ENCODE measurements at places on chromosomes 3 and 15. TPM values are rescaled to one million over a fixed set of nuclear protein-coding genes. Genes with fewer than 3 reads are reported as not detected.

FOXL2 gene
- total RNA-seq: not detected

DNA sequence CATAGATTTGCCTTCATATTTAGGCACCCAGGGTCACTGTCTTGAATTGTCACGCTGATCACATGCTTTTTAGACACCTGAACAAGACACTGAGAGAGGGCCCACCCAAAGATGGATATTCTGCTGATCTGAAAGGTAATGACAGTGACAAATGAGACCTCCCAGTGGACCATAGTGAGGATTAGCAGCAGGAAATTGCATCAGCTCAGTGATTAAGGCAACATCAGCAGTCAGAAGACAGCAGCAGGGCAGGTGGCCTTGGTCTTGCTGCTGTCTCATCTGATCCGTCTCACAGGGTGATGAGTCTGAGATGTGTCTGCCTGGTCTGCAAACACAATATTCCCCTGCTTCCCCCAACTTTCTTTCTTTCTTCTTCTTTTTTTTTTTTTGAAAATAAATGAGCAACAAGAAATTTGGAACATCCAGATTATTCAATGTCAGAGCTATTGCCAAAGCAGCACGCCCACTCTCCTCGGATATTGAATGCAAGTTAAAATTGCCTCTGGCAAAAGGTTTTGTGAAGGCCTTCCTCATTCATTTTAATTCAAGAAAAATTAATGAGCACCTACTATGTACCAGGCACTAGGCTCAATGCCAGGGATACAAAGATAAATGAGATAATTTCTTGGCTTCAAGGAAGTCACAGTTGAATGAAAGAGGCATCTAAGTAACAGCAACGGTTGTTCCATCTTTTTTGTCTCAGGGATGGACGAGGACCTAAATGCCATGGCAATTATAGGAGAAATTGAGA lies 14.1 kb downstream of the OTOL1 start:
- DNase-seq: no peak

DNA sequence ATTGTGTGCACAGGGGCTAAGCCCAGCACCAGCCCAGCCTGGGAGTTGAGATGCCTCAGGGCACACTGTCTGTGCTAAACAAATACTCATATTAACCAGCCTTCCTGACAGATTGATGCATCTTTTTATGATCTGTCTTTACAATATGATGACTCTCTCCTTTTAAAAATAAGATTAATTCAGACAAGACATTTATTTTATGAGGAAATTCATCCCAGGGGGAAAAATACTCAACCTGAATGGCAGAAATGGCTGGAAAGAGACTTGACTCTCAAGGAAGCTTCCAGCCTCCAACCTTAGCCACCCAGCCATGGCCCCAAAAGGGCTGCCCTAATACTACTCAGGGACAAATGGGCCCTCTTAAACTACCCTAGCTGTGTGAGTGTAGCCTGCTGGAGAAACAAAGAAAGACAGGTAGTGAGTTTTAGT lies 46.9 kb downstream of the NOX5 start:
- DNase-seq: no peak

DNA sequence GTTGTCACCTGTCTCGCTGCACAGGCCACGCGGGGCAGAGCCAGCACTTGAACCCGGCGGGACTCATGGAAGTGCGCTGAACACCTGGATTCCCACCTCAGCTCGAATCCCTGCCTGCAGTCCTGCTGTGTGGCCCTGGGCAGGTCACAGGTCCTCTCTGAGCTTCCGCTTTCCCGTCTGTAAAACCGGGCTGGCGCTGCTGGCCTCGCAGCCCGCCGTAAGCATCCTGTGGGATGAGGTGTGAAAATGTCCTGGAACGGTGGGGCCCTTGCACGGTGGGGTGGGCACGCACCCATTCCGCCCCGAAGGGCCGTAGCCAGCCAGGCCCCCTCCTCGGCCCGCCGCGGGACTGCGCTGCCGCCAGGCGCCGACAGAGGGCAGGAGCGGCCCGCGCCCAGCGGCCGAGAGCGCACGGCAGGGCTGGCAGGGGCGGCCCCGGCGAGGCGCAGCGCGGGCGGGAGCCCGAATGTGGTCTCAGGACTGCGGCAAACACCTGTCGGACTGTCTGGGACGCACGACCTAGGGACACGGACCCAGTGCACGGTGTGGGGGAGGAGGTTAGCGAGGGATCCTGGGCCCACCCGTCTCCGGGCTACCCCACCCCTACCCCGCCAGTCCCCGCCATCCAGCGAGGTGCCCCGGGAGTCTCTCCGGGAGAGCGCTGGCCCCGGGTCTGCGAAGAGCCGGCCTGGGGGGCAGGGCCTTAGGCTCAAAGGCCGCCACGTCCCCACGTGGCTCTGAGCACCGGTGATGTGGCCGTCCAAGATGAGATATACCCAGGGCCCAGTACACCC lies 40.4 kb downstream of the DNAJB8 start:
- DNase-seq: peak; percentile 84

DNA sequence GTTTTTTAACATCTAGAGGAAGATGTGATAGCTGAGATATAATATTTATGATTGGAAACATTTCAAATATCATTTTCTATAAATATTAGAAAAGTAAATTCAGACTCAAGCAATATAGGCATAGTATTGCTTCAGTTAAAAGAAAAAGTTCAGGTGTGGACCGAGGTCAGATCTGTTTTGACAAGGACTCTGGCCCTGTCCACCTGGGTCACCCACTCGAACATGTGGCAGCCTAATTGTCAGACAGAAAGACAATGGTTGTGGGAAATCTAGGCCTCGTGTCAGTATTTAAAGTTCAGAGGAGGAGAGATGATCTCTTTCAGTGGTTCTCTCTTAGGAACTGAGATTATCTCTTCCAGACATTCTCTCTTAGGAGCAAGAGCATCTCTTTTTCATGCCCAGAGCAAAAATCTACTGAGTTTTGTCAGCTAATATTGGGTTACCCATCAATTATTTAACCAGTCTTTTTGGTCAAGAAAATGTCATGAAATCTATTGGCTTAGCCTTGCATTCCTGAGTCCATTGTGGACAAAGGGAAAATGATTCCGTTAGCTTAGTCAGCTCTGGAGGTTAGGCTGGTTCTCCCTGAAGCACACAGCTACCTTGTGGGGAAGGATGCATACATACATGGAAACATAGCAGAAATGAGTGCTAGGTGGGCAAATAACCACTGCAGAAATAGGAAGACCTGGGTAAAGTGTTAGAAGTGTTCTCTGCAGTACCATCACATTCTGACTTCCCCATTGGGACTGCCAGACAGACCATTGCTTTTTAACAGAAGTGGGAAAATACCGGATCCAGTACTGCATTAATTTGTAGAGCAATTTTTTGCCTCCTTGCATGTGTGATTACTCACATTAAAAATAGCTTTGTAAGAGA lies 343.3 kb downstream of the GRM7 start:
- no peak for DNase-seq

- DNase-seq: no peak
Measured at GRCh38 chr3:24060055-24060454, 115.0 kb downstream of the NR1D2 start.

- no peak for DNase-seq
Measured at GRCh38 chr15:59555696-59556095, 55.9 kb upstream of the GCNT3 start.

GXYLT2 gene
- total RNA-seq: not detected

DNA sequence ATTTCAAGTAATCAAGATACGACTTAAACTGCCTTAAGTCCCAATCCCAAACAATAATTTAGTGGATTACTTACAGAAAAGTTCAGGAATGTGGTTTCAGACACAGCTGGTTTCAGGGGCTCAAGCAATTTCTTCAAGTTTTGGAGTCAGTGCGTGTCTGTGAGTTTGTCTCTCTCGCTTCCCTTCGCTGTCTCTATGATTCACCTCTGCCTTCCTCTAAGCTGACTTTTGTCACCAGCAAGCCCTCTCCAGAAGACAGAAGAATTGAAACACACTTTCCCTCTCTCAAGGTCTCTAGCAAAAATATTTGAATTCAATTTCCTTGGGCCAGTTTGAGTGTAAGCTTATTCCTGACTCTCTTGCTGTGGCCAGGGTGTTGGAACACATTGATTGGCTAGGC lies 392.4 kb downstream of the EDEM1 start:
- no peak for DNase-seq

GRCh38 chr15:101450403-101451265 lies 38.9 kb downstream of the PCSK6 start:
- DNase-seq: no peak

DNA sequence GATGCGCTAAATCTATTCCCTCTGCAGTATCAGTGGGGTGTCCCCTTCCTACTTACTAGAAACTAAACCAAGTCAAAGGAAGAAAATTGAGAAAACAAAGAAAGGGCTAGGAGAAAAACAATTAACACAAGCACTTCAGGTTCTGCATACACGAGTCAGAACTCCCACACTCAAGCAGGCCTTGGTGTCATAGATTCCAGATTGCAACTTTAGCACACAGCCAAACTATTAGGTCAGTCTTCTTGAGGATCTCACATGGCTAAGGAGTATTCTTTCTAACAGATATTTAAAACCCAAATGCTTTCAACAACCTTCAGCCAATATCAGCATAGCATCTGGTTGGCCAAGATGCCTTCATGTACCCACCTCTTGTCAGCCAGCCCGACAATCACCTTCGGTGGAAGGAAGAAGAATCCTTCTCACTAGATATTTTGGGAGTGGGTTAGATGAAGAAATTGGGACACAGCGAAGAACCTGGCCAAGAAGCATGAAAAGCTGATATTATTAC lies 340.0 kb downstream of the VPS13C start:
- no peak for DNase-seq

DNA sequence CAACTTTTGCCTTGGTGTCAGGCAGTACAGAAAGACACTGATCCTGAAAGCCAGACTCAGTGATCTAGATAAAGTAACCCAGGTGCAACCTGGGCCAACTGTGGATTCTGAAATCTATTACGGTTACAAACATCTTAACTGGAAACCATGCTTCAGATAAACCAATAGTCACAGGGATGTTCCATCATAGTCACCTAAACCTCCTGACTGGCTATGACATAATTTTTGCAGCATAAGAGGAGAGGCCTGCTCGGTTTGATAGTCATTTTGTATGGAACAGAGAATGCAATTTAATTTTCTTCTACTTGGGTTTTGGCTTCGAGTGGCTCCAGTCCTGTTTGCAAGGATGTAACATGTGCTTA lies 3.7 kb downstream of the SLCO3A1 start:
- DNase-seq: no peak

DNA sequence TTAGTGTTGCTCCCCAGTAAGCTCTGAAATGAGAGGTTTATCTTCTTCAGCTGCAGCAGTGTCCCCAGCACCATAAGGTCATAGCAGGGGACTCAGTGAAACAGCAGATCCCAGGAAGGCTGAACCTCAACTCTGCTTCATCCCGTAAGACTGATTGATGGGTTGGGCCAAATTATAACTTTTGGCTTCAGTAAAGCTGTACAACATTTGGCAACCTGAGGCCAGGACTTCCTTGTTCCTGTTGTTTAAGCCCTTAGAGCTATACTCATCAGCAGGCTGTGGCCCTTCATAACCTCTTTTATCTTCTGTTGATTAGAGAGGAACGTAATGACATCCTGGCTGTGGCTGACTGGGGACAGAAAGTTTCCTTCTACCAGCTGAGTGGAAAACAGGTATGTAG lies 29.0 kb downstream of the IFT122 start:
- DNase-seq: no peak

DNA sequence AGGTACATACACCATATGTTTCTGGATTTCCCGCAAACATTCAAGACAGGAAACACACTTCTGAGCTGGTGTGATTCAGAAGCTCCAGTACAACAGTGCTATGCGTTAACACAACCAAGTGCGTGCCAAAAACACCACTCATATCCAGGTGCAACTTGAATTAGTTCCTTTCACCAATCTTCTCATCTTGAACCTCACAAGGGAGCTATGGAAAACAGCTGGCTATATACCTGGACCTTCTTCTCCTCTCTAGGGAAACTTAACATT lies 31.3 kb downstream of the SUSD5 start:
- DNase-seq: no peak

- DNase-seq: no peak
Measured at GRCh38 chr15:61403884-61404283, 174.8 kb upstream of the RORA start.

DNA sequence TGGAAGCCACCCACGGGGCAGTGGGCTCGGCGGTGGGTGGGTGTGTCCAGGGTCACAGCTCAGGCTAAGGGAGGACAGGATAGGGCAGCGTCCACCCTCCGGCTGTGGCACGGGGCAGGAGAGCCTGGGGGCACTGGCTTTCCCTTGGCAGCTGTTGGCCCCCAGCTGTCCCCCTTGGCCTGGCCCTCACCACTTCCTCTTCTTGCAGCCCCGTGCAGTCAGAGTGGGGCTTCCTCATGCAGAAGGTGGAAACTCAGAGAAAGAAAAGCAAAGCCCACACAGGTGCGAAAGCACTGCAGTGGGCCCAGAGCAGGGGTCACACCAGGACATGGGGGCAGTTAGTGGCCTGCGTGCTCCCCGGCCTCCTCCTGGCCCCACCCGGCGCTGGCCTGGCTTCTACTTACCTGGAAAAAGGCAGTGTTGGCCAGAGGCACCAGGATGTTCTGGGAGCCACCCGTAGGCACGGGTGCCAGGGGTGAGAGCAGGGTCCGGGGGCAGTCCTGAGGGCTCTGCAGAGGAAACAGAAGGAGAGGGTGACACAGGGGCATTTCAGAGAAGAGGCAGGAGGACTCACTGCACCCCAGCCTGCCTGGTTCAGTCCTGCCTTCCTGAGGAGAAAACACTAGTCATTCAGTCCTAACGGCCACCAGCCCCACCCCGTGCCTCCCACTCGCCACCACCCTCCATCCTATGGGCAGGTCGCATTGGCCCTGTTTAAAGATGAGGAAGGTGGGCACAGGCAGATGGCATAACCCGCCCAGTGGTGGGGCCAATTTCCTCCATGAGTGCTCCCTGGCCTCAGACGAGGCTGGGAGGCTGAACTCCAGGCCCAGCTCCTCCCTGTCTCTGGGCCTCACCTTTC lies 28.3 kb downstream of the PLXND1 start:
- DNase-seq: no peak

GRCh38 chr3:136038668-136039067 lies 73.1 kb downstream of the PPP2R3A start:
- DNase-seq: no peak

GRCh38 chr3:52134761-52135160 lies 19.5 kb downstream of the POC1A start:
- no peak for DNase-seq

GRCh38 chr15:100997442-100997841 lies 78.3 kb downstream of the LRRK1 start:
- no peak for DNase-seq

DNA sequence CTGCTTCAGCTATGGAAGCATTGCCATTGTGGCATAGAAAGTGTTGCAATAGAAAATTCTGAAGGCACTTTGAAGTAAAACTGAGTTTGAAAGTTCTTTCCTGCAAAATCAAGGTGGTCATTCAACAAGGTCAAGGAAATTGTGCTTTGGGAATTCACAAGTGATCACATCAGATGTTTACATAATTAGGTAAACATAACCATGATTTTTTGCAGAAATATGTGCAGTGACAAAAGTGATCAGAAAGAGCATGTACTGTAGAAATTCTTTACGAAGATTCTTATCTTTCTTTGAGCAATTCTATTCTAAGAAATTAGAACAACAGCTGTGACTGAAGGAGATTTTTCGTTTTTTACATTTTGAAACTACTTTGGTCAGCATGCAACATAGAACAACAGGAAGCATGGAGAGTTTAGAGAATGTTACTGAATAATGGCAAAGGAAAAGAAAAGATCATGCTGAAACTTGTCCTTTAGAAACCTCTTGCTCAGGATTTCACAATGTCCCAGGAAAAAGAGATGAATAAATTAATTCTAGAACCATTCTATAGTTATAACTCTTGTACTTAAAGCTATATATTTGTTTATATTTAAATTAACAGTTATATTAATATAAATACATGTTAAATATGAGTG lies 643.4 kb upstream of the ARPP21 start:
- no peak for DNase-seq

ITIH3 gene
- not detected for total RNA-seq

- peak; percentile 32 for DNase-seq
Measured at GRCh38 chr15:34239151-34239808, 14.5 kb downstream of the EMC4 start.

GOLGA6D gene
- total RNA-seq: 0.14 TPM
